ENCODE measurements at places on chromosomes 3 and 15. TPM values are rescaled to one million over a fixed set of nuclear protein-coding genes. Genes with fewer than 3 reads are reported as not detected.
A peak's percentile ranks its signal among the peaks of the same experiment; 100 is the strongest.

DNA sequence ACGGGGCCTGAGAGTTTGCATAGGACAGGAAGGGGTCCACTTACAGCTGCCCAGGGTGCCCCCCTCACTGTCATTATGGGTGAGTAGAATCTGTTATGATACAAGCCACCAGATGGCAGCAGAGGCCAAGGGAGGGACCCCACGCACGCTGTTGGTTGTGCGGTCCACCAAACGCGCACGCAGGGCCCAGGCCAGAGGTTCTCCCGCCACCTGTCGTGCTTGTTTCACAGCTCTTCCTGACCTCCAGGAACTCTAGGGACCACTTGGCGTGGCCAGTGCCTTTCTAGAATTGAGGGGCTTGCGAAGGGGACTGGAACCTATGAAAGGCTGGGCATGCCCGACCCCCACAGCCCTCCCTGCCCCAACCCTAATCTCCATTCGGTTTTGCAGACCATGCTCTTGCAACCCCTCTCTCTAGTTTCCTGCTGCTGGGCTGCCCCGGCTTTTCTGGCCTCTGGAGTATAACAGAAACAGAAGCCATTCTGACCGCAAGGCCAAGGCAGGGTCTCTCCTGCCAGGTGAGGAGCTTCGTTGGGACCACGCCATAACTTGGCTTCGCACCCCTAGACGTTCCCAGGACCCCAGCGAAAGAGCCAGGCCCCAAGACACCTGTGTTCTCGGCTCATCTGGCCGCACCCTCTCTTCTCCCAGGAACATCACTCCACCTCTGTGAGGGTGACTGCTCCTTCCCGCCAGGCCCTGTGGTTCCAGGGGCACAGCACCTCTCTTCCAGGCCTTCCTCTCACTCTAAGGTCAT, 46.0 kb downstream of the ALDH1L1 start:
- no peak overlapping the region for H3K27ac ChIP-seq
- H3K4me1 ChIP-seq, result peaks cover 2% of the 10 kb centered on the region
- peak; percentile 86 for DNase-seq

TTLL13 gene
- not detected for total RNA-seq

GRCh38 chr3:134622806-134623365, 27.9 kb downstream of the KY start:
- no peak overlapping the region for H3K4me3 ChIP-seq
- no peak overlapping the region for H3K27ac ChIP-seq
- no peak for DNase-seq
- H3K36me3 ChIP-seq, result peaks cover 10% of the 10 kb centered on the region

DNA sequence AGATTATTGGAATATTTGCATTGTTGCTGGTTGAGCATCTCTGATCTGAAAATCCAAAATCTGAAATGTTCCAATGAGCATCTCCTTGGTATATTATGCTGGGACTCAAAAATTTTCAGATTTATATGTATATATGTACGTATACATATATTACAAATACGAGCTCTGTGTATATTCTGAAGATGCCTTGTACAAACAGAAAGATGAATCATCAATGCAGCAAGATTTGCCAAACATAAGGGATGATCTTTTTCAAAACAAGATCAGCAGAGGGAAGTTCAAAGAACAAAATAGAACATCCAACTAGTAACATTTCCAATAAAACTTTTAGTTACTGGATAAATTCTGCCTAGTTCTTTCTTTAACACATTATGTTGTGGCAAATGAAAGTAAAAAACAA, 42.5 kb downstream of the HERC1 start:
- peaks cover 33% of the 10 kb centered on the region for H3K4me1 ChIP-seq
- no peak for DNase-seq
- H3K27me3 ChIP-seq, result no peaks in the 10 kb centered on the region
- no peak overlapping the region for H3K27ac ChIP-seq
- no peak overlapping the region for H3K4me3 ChIP-seq

SYNPR gene
- not detected for total RNA-seq

DNA sequence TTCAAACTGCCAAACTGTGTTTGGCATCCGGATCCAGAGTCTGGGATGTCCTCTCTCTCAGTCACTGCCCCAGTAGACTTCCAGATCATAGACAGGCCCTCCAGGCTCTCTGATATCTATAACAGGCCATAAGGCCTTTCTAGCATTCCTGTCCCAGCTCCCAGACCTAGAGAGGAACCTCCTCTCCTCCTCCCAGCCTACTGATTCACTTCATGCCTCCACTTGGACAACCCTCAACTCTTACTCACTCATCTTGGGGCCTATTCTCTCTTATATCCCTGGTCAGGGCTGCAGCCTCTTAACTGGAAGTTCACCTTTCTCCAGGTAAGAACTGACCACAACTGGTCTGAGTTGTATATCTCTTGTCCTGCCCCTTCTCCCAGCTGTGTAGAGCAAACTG, 253.7 kb upstream of the TRIM42 start:
- H3K27ac ChIP-seq, result no peak overlapping the region
- no peak for DNase-seq
- no peak overlapping the region for H3K4me3 ChIP-seq
- H3K27me3 ChIP-seq, result no peaks in the 10 kb centered on the region

DNA sequence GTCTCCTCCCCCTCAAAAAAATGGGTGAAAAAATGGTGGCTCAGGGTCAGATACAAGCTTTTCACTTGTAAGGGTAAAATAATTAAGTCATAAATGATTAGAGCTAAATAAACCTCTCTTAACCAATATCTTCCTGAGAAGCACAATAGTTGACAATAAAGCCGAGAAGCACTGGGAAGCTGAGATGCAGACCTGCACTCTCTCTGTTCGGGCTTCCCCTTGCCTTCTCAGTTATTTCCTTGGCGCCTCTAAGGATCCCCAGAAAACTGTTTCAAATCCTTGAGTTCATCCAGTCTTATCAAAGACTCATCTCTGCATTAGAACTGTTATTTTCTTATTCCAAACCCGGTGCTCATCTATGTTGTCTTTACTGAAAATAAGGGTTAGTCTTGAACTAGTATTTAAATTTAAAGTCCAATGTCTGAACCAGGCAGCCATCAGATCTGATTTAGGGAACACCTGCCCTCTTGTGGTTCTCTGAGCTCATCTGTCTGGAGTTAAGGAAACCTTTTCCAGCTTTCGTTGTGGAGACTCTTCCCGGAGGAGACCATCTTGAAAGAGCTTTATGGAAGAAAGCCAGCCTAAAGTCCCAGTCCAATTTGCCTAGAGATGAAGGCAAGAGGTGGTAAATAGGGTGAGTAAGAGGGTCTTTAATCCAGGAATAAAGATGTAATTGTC, 256.4 kb upstream of the MCTP2 start:
- no peaks in the 10 kb centered on the region for H3K4me1 ChIP-seq
- no peak overlapping the region for H3K4me3 ChIP-seq
- DNase-seq, result peak; percentile 71
- H3K36me3 ChIP-seq, result no peaks in the 10 kb centered on the region

DNA sequence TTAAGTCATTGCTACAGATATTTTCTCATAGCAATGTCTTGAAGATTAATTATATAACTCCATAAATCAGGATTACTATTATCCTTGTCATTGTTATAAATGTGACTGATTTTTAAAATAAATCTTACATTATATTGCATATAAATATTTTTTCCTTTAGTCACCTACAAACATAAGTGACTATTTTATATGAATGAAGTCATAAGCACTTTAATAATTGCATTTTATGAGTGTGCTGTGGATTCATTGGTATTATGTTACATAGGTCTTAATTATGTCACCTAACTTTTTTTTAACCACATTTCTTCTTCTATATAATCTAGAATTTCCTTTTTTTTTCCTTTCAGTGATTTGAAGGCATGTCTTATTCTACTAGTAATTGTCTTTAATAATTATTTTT, 1191.2 kb downstream of the NSUN3 start:
- H3K27ac ChIP-seq, result no peak overlapping the region
- no peaks in the 10 kb centered on the region for H3K4me1 ChIP-seq
- DNase-seq, result no peak
- H3K27me3 ChIP-seq, result no peaks in the 10 kb centered on the region
- H3K36me3 ChIP-seq, result no peaks in the 10 kb centered on the region

PODXL2 gene
- 5.3 TPM for total RNA-seq

DNA sequence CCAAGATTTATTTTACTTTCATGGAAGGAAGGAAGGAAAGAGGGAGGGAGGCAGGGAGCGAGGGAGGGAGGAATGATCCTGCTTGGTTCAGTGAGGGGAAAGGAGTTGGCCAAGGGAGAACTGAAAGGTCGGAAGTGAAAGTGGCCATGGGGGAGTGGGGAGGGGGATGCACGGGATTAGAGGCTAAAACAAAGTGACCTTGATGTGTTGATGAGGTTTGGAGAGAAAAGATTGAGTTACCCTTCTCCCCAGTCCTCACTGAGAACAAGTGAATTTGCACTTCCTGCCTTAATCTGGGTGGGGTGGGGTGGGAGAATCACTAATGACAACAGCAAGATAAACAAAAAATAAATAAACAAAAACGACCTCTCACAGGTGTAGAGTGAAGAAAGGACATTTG, 212.0 kb upstream of the TLE3 start:
- H3K27ac ChIP-seq, result no peak overlapping the region
- H3K4me1 ChIP-seq, result peaks cover 5% of the 10 kb centered on the region
- H3K36me3 ChIP-seq, result no peaks in the 10 kb centered on the region
- H3K4me3 ChIP-seq, result no peak overlapping the region
- no peaks in the 10 kb centered on the region for H3K27me3 ChIP-seq

STAB1 gene
- 51.6 TPM for total RNA-seq

TWF2 gene
- 237 TPM for total RNA-seq

CHL1 gene
- 13.0 TPM for total RNA-seq

GRCh38 chr3:174810254-174810653, 48.9 kb upstream of the NAALADL2 start:
- DNase-seq, result no peak
- H3K36me3 ChIP-seq, result no peaks in the 10 kb centered on the region
- no peak overlapping the region for H3K4me3 ChIP-seq
- H3K4me1 ChIP-seq, result no peaks in the 10 kb centered on the region

DNA sequence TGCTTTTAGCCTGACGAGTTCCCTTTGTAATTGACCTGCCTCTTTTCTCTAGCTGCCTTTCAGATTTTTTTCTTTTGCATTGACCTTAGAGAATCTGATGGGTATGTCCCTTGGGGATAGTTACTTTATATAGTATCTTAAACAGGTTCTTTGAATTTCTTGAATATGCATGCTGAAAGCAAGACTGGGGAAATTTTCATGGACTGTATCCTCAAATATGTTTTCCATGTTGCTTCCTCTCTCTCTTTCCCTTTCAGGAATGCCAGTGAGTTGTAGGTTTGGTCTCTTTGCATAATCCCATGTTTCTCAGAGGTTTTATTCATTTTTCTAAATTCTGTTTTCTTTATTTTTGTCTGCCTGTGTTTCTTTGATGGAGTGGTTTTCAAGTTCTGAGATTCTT, 81.8 kb upstream of the CPNE4 start:
- no peak overlapping the region for H3K27ac ChIP-seq
- no peaks in the 10 kb centered on the region for H3K4me1 ChIP-seq
- H3K36me3 ChIP-seq, result no peaks in the 10 kb centered on the region
- H3K27me3 ChIP-seq, result no peaks in the 10 kb centered on the region
- no peak overlapping the region for H3K4me3 ChIP-seq
- DNase-seq, result no peak

GRCh38 chr3:151268267-151269235, 9.8 kb downstream of the P2RY14 start:
- DNase-seq, result no peak
- peak overlapping the region; percentile 86 for H3K27ac ChIP-seq
- no peaks in the 10 kb centered on the region for H3K27me3 ChIP-seq
- H3K4me3 ChIP-seq, result no peak overlapping the region
- H3K4me1 ChIP-seq, result no peaks in the 10 kb centered on the region

GRCh38 chr15:34239151-34239808, 14.5 kb downstream of the EMC4 start:
- no peaks in the 10 kb centered on the region for H3K4me1 ChIP-seq
- peaks cover 92% of the 10 kb centered on the region for H3K36me3 ChIP-seq
- no peak overlapping the region for H3K27ac ChIP-seq
- no peaks in the 10 kb centered on the region for H3K27me3 ChIP-seq
- H3K4me3 ChIP-seq, result no peak overlapping the region

GRCh38 chr3:177852001-177852807, 654.9 kb upstream of the TBL1XR1 start:
- DNase-seq, result no peak
- H3K4me1 ChIP-seq, result peaks cover 12% of the 10 kb centered on the region
- H3K4me3 ChIP-seq, result no peak overlapping the region
- H3K27me3 ChIP-seq, result no peaks in the 10 kb centered on the region
- no peak overlapping the region for H3K27ac ChIP-seq

GRCh38 chr3:160801386-160802118, 45.5 kb downstream of the PPM1L start:
- H3K27ac ChIP-seq, result peak overlapping the region; percentile 45
- H3K27me3 ChIP-seq, result no peaks in the 10 kb centered on the region
- no peaks in the 10 kb centered on the region for H3K36me3 ChIP-seq
- H3K4me3 ChIP-seq, result no peak overlapping the region

DNA sequence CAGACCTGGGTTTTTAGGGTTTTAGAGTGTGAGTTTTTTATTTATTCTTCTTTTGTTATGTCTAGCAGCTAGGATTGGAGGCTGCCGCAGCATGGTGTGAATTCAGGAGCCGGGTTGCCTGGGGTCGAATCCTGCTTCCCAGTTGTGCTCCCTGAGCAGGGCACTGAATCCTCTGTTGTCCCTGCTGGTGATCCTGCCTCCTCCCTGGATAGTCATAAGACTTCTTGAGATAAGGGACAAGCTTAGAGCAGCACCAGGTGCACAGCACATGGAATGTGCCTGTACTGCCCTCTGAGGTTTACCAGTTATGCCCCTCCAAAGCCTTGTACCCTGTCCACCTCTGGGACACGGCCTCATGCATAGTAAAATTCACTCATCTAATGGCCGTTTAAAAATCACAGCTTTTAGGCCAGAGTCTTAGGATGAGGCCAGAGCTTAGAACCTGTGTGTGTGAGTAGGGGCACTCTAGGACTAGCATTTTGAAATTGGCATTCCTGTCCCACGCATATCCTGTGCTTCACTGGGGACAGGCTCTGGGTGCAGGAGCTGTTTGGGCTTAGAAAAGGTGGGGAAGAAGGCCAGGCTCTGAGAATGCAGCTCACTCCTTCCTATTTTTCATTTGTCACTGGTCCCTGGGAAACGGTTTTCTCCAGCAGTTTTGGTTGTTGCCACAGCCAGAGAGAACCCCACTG, 47.7 kb downstream of the CHCHD6 start:
- no peaks in the 10 kb centered on the region for H3K36me3 ChIP-seq
- DNase-seq, result no peak
- H3K4me1 ChIP-seq, result no peaks in the 10 kb centered on the region
- no peak overlapping the region for H3K4me3 ChIP-seq

ITIH3 gene
- 210 TPM for total RNA-seq

DNA sequence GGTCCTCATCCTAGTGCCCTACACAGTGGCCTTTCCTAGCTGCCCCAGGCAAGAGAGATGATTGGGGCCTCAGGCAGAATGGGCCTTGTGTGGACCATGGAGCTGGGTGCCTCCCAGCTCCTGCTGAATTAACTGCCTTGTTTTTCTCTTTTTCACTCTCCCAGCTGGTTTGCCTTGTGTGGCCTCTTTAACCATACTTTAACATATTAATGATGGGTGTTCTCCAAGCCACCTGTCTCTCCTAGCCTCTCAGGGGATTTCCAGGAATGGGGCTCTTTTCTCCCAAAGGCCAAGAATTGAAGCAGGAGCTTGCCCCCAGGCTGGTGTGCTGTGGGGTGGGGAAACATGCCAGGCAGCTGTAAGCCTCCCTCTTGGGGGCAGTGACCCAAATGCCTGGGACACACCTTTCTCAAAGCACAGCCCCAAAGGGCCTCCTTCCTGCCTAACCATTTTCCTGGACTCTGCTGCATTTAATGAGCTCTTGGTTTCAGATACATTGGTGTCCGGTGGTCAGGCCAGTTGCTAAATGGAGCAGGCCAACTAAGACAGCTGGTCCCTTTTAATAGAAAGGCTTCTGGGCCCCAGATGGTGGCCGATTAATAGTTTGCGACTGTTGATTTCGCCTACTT, 5.6 kb downstream of the ALPK3 start:
- H3K27ac ChIP-seq, result peak overlapping the region; percentile 4
- H3K27me3 ChIP-seq, result no peaks in the 10 kb centered on the region
- peaks cover 86% of the 10 kb centered on the region for H3K4me1 ChIP-seq

Measured in stomach (tissue), 19 donors.